ENCODE measurements at places on chromosomes 3 and 15.

DNA sequence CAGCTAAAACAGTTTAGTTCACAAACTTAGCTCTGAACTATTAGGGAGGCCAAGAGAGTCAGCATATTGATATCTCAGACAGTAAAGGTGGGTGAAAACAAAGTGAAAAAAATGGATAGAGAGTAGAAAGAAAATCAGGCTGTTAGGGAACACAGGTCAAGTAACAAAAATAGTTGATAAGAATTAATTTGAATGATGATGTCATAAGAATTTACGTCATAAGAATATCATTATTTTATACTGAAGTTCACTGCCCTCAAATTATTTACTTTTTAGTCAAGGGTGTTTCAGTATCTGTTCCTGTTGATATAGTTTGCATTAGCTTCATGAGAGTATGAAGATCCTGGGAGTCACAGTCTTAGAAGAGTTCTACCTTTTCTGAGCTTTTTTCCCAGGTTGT lies 1134.6 kb downstream of the SI start:
- no peak for DNase-seq

DNA sequence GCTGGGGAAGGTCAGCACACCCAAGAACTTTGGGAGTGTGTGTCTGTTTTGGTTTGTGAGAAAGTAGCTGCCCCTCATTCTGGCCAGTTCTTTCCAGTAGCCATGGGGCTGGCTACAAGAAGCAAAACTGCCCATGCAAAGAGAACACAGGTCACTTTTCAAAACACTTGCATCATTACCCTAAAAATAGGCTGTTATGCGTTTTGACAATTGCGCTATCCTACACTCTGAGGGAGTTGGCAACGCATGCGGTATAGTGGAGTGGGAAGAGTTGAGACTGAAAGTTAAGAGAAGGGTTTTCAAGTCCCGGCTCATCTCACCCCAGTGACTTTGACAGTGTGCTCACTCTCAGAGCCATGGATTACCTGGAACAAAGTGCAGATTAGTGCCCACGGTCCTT lies 41.8 kb upstream of the MYZAP start:
- no peak for DNase-seq

GRCh38 chr3:160368804-160369203 lies 30.2 kb downstream of the IFT80 start:
- no peak for DNase-seq

DNA sequence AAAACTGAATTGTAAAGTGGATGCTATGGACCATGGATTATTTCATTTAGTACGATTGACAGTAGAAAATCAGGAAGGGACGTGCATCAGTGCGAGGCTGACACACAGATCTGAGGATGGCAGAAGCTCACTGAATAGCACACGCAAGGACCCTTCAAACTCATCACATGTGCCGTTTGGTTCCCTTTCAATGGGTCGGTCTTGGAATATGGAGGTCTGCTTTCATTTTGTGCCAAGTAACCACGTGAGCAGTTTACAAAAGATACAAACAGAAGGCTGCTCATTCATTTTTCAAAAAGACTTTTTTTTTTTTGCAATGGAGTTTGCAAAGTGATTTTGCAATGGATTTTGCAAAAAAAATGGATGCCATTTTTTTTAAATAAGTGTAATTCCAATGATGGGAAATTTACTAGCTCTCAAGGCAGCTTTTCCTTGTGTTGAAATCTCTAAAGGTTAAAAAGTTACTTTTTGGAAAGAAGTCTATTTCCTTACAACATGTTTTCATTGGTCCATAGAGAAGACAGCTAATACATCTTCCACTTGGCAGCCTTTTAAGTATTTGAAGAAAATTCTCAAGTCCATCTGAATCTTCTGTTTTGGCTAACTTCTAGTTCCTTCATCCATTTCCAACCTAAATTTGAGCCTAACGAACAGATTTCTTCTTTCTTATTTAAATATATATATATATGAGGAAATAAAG lies 392.3 kb upstream of the TPRG1 start:
- no peak for DNase-seq

DNA sequence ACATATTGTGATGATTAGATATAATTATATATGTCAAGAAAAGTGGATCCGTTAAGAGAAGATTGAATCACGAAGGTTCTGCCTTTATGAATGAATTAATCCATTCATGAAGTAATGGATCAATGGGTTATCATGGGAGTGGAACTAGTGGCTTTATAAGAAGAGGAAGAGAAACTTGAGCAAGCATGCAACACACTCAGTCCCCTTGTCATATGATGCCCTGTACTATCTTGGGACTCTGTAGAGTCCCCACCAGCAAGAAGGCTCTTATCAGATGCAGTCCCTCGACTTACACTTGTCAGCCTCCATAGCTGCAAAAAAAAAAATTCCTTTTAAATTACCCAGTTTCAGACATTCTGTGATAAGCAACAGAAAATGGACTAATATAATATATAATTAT lies 301.9 kb downstream of the RAP2B start:
- no peak for DNase-seq

- DNase-seq: no peak
Observed at GRCh38 chr15:31243895-31244294, 82.7 kb upstream of the KLF13 start.

- no peak for DNase-seq
Observed at GRCh38 chr15:50577492-50577891, 31.0 kb upstream of the USP50 start.

DNA sequence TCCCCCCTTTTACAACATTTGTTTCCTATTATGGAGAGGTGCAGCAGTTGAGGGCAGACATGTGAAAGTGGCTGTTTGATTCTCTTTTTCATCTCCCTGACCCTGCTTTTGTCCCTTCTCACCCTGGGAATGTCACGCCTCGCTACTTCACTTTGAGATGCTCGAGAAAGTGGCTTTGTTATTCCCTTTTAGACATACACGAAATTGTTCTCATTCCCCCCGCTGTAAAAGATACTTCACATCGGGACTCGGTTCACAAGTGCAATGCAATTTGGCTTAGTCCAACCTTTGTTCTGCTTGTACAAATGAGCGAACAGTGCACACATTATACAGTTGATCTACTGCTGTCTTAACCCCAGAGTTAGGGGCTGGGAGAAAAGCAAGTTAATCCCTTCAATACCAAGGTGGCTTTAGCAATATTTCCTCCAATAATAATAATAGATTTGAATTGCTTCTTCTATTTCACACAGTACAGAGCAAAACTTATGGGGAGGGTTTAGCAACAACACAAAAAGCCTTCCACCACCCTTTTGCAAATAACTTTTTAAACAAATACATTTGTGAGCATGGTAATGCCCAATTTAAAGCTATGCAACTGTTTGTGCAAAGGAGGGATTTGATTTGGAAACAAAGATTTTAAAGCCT lies 5.7 kb upstream of the FOXB1 start:
- no peak for DNase-seq

GRCh38 chr3:194598771-194599557 lies 34.3 kb downstream of the TMEM44 start:
- no peak for DNase-seq

- DNase-seq: no peak
Observed at GRCh38 chr15:92833106-92833433, 67.1 kb upstream of the CHD2 start.

DNA sequence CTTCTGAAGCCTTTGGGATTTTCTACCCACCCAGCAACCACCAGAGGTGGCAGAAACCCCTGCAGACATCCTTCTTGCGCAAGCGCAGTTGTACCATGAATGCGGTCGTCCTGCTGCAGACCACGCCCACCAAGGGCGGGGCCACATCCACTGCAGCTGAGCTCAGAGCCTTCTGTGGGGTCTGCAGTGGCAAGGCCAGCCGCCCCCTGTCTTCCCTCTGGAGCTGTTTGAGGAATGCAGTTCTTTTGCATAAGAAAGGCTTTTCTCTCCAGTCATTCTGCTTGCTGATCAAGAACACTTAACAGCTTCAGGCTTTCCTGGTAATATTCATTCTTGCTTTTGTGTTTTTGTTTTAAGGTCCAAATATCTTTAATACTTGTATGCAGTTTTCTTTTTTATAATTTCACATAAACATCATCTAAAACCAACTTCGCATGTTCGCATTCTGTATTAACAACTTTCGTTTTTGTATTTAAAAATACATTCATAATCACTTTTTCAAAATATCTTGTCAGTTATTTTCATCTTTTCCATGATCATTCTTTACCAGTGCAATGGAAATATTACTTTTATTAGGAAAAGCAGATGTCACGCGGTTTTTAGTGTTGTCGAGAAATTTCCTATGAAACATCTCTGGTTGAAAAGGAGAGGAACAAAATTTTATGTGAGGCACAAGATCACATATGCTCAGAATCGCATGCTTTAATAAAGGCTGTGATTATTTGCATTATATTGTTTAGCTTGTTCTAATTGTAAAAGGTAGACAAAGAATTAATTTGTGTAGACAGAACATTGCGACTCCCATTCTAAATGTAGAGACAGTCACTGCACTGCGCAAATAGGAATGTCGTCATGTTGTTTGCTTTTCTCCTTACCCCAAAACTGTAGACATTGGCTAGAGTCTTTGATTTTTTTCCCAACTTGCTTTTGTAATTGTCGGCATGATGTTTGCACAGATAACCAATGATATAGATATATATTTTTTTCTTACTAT lies 98.1 kb upstream of the SNRPN start:
- no peak for DNase-seq

GRCh38 chr3:176262071-176262470 lies 935.2 kb downstream of the TBL1XR1 start:
- DNase-seq: no peak

- DNase-seq: no peak
Observed at GRCh38 chr15:75042730-75043508, 19.5 kb downstream of the PPCDC start.

DNA sequence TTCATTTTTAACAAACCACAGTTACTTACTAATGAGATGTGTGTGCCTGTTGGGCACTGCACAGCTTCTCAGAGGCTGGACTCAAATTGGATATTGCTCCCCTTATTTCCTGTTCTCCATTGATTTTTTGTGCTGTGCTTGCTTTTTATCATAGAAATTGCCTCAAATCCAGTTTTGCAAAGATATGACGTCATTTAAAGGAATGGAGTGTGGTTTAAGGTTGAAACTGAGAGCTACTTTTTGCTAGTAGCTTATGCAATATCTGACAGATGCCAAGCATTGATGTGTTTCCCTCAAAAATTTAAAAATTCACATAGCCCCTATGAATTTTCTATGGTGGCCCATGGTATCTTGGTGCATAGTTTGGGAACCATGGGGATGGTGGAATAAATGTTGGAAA lies 67.7 kb upstream of the ROPN1 start:
- DNase-seq: no peak

DNA sequence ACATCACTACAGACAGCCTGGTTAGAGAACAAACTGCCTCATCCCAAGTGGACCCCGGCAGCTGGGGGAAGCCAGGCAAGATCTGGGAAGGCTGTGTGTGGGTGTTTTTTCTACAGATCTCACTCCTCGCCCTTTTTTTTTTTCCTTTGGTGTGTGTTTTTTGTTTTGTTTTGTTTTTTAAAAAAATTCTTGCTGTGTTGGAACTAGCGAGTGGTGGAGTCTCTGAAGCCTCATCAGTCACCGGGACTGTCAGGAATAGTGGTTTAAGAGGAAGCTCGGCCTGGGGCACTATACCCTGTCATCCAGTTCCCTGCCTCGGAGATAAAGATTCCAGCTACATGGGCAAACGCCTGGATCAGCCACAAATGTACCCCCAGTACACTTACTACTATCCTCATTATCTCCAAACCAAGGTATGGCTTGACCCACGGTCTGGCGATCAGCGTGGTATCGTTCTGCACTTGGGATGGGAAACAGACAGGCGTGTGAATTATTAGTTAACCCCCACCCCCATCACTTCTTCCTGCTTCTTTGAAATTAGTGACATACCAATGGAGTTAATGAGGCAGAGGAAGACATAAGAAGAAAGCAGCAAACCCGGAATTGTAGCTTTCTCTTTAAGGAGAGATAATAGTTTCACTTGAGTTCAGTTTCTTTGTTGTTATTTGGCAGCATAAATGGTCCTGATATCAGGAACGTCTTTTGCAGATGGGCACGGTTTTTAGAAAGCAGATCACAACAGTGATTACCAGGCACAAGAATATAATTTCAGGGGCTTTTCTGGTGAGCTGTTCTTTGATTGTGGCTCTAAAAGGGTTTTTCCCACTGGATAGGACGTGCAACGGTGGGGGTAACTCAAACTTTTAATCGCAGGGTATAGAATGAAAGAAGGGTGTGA lies 722 bp downstream of the RBMS3 start:
- peak; percentile 41 for DNase-seq

DNA sequence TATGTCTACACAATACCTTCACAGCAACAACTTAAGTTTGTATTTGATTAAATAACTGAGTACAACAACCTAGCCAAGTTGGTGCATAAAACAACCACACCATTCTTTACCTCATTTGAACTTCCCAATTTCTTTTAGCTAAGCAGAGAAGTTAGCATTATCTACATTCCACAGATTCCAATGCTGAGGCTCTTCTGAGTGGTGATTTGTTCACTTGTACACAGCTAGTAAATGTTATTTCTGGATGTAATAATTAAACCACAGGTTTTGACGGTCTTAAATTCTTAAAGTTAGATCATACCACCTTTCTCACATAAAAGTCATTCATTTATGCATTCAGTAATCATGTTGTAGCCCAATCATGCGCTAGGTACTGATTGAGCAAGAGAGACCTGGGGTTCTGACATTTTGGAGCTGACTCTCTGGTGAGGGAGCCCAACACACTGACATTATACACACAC lies 102.5 kb downstream of the SST start:
- DNase-seq: peak; percentile 68

- no peak for DNase-seq
Observed at GRCh38 chr15:68814596-68814995, 6.1 kb downstream of the ANP32A start.

- DNase-seq: no peak
Observed at GRCh38 chr15:62691008-62691407, 351.5 kb upstream of the TPM1 start.

GRCh38 chr3:120052225-120052624 lies 42.0 kb downstream of the GSK3B start:
- no peak for DNase-seq

- no peak for DNase-seq
Observed at GRCh38 chr15:29283381-29283780, 13.8 kb upstream of the NSMCE3 start.

DNA sequence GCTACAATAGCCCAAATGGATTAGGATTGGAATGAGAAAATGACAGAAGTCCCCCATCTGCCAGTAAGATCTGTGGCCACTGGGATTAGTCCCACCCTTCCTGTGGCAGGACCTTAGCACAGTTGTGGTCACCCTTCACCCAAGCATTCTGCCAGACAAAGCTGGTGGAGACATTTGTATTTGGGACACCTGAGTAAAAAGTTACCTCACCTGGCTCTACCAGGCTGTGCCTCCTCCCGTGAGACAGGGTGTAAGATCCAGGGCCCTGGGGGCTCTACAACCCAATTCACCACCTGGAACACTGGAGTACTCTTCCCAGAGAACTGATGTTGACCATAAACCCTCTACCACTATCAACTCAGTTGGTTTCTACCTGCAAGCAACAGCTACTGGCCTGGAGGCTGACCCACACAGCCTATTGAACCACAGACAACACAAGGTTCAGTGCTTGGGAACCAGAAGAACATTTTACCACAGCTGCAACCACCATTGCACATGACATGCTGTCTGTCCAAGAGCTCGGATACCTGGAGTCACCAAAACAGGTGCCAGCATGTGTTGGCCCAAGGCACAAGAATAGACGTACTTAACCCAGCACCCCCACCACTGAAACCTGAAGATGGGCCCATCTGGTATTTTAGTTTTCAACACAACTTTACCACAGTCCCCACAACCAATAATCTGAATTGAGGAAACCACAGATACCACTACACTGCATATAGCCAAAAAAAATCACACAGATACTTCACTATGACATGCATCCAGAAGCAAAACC lies 1686.7 kb downstream of the SI start:
- no peak for DNase-seq

GRCh38 chr15:50825946-50826345 lies 60.4 kb upstream of the SPPL2A start:
- DNase-seq: no peak
